ENCODE measurements at places on chromosomes 5 and 9. TPM values are rescaled to one million over a fixed set of nuclear protein-coding genes. Genes with fewer than 3 reads are reported as not detected.

The OR1J2 gene
- total RNA-seq, result not detected

The STXBP1 gene
- total RNA-seq, result 93.9 TPM

The EHMT1 gene
- 49.4 TPM for total RNA-seq

The PLAC8L1 gene
- total RNA-seq, result 0.25 TPM

The PIP5K1B gene
- 4.9 TPM for total RNA-seq

The DNAJC18 gene
- total RNA-seq, result 45.2 TPM

The CBY3 gene
- total RNA-seq, result not detected

The HMMR gene
- total RNA-seq, result 2.2 TPM

The C9 gene
- total RNA-seq, result not detected

The C9orf85 gene
- 13.3 TPM for total RNA-seq
